ENCODE measurements at places on chromosomes 5 and 9. TPM values are rescaled to one million over a fixed set of nuclear protein-coding genes. Genes with fewer than 3 reads are reported as not detected.

GRCh38 chr5:170597872-170598271 lies 94.1 kb downstream of the KCNIP1 start:
- DNase-seq = no peak

GRCh38 chr5:131677115-131677514 lies 42.1 kb upstream of the RAPGEF6 start:
- DNase-seq = no peak

- peak; percentile 23 for DNase-seq
These were observed 299.4 kb downstream of the ZSWIM6 start for GRCh38 chr5:61631438-61631941.

DNA sequence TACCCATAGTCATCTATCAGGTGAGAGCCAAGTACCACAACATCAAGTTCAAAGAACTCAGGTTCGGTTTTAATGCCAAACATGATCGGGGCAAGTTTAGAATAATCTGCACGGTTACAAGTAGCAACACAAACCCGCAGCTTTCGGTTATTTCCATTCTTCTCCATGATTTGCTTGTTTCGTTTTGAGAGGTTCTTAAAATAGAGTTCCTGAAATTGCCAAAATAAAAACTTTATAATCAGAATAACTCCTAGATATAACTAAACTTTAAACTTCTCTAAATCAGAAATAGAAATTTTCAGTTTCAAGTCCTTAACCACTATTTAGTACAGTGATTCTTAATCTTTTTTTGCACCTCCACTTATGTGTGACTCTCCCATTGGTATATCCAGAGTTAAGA lies 9.1 kb downstream of the GNE start:
- DNase-seq = no peak

- DNase-seq = no peak
These were observed 245.9 kb upstream of the ADAMTSL1 start for GRCh38 chr9:18228101-18228500.

GRCh38 chr5:429453-430188 lies 13.4 kb upstream of the EXOC3 start:
- DNase-seq = no peak

The OR2K2 gene
- total RNA-seq = not detected

DNA sequence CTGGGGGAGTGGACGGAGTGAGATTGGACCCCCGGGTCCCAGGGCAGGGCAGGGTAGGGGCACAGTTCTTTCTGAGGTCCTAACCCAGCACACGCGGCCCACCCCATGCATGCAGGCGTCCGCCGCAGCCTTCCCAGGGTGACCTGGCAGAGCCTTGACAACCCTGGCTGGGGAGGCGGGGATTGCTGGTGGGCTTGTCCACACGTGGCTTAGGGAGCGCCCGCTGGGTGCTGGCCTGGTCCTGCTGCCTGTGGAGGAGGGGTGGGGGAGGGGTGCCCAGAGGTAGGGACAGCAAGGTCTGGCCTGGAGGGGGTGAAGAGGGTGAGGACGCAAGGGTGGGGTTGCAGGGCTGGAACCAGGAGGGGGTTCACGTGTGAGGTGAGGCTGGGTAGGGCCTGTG lies 6.0 kb downstream of the RXRA start:
- no peak for DNase-seq

The IFNA1 gene
- total RNA-seq = not detected

The BSPRY gene
- total RNA-seq = 0.25 TPM

GRCh38 chr5:1190837-1191239 lies 10.6 kb upstream of the SLC6A19 start:
- no peak for DNase-seq

DNA sequence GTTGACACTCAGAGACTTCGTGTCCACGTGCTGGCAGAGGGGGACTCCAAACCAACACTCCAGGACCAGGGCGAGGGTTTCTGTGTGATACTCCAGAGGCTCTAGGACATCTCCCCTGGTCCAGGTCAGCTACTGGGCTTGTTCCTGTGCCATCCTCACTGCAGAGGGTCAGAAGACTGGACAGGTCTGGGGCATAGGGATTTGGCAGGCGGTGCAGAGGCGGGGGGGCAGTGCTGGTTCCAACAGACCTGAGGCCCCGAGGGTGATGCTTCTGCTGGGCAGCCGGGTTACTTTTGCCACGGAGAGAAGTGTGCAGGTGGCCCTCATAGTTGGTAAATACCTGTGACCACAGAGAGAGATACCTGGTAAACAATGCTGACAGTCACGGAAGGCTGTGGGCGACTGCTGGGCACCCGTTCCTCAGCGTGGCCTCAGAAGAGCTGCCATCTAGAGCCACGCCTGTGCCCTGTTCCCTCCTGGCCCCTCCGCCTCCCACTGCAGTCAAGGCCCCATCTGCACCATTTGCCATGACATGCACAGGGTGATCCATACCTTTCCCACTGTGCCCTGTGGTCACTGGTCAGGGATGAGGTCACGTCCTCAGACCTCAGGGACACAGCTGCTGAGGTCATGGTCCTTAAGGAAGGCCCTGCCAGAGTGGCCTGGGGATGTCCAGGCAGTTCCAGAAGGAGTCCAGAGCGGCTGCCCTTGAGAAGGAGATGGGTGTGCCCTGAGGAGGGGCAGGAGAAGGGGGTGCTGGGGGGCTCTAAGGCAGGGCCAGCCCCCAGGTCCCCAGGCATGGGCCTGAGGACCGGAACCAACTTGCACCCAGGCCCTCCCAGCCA lies 30.0 kb downstream of the TRIP13 start:
- no peak for DNase-seq

DNA sequence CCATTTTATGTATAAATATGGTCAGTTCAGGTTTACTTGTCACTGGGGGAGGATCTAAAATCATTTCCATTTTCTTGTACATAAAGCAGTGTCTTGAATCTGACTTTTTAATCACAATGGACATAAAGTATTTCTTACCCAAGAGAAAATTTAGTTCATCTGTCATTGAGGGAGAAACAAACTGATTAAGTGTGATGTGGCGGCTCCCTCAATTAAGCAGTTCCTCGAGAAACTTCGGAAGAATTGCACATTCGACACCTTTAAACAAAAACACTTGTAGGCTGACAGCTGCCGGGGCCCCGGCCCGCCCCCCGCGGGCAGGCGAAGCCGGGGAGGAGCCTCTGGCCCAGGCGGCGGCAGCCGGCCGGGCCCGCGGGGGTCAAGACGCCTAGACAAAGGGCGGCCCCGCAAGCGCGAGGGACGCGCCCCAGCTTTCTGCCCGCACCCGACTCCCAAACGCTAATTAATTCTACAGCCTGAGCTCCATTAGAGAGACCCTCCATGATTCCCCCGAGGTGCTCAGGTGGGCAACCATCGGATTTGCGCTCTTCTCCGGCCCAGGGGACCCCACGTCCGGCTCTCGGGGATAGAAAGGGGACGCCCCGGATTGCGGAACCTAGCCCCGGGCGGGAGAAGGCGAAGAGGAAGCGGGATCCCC lies 750 bp downstream of the TRIM36 start:
- peak; percentile 83 for DNase-seq

DNA sequence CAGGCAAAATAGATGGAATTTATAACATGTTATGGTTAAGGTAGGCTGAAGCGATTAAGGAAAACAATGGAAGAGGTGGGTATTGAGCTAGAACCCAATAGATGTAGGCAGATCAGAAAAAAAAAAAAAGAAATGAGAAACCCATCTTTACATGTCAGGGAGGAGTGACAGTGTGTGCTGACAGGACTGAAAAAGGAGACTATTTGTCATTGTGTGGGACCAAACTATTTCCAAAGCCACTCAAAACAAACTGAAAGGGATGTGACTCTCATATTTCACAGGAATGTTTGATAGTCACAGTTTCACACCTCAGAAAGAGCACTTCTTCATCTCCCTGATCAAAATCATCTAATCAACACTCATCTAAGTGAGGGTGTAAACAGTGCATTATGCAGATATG lies 122.3 kb upstream of the KIF2A start:
- DNase-seq = no peak

The CD74 gene
- total RNA-seq = 9.8 TPM

The ANKRD34B gene
- total RNA-seq = 0.77 TPM

GRCh38 chr5:57494104-57495098 lies 11.8 kb upstream of the ACTBL2 start:
- DNase-seq = no peak

- DNase-seq = no peak
These were observed 4.1 kb downstream of the IRF1 start for GRCh38 chr5:132486318-132487094.

DNA sequence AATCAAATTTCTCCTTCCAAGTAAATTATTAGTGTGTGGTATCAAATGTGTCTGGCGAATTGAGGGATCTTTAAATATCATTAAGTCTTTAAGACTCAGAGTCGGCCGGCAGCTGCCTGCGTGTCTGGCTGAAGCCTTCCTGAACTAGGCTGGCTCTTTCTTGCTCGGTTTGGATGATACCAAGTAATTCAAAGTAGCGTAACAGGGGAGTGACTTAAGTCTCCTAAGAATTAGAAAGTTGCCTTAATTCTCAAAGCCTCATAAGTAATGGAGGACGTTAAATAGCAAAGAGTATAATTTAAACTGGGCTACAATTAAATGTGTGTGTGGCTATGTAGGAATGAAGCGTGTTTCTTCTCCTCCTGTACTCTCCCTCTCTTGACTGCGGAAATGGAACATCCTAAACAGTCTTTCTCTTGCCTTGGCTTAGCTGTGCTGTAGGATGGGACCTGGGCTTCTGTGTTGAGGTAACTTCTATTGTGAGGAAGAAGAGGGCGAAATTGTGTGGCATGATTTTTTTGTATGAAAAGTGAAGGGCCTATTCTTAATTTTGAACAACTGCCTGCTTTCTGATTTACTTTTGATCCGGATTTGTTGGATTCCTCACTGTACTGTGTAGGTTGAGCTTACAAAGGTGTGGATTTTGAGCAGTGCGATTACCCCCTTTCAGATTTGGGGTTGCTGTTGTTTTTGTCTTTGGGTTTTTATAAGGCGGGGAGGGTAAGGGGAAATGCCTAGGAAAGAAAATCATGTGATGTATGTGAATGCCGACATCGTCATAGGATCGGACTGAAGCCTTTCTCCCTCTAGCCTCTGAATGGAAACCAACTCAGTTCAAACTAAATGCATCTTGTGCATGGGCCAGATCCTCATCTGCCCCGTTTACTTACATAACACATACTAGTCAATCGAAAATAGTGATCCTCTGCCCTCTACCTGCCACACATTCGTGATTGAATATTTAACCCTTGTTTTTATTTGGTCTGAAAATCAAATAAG lies 29.9 kb downstream of the CPEB4 start:
- DNase-seq = peak; percentile 87

DNA sequence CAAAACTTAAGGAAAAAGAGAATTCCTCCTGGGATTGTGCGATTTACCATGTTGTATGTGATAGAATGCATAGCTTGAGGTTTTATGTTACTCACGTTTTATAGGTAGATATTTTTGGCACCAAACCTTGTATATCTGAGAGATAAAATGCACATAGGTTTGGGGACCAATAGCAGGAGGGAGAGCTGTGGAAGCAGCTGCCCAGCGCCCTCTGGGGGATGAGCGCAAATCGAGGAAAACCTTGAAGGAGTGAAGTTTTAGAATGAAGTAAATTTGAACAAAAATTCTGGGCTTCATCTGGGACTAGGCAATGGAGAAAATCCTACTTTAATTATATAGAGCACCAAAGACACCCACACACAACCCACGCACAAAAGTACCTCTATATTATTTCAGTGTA lies 197.0 kb downstream of the ADCY2 start:
- peak; percentile 39 for DNase-seq

DNA sequence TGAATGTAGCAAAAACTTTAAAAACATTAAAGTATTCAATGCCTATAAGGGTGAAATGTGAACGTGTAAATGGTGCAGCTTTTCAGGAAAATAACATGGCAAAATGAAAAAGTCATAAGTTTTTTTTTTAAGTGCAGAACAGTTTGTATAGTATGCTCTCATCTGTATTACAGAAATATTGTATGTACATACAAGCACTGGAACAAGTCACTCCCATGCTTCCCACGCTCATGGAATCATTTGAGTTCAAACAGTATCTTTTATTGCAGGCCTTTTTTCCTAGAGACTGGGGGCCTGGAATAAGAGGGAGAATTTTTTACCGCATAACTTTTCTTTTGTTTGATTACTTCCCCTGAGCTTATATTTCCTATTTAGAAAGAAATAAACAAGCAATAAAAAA lies 94.1 kb downstream of the SSBP2 start:
- no peak for DNase-seq

- no peak for DNase-seq
These were observed 32.5 kb upstream of the SCAMP1 start for GRCh38 chr5:78327761-78328510.

GRCh38 chr5:151213803-151214613 lies 9.9 kb downstream of the CCDC69 start:
- no peak for DNase-seq

The DNAI1 gene
- 0.52 TPM for total RNA-seq

DNA sequence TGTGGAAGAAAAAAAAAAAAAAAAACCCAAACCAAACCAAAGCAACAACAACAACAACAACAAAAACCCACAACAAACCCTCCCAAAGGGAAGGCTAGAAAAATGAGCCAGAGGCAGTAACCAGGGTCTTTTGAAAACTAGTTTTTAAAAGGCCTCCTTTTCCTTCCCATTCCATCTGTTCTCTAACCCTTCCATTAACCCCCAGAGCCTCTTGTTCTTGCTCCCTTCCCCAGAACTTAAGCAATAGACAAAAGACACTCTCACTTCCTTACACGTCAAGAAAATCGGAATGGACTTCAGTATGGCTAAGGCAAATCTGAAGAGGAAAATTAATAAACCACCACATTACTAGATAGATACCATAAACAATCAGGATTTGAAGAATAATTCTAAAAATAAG lies 292.8 kb downstream of the ARL15 start:
- peak; percentile 58 for DNase-seq

GRCh38 chr9:125462861-125463291 lies 201.2 kb downstream of the GAPVD1 start:
- DNase-seq = peak; percentile 91

The NFIB gene
- 0.40 TPM for total RNA-seq

The NR6A1 gene
- 302 TPM for total RNA-seq

The KCNMB1 gene
- not detected for total RNA-seq

DNA sequence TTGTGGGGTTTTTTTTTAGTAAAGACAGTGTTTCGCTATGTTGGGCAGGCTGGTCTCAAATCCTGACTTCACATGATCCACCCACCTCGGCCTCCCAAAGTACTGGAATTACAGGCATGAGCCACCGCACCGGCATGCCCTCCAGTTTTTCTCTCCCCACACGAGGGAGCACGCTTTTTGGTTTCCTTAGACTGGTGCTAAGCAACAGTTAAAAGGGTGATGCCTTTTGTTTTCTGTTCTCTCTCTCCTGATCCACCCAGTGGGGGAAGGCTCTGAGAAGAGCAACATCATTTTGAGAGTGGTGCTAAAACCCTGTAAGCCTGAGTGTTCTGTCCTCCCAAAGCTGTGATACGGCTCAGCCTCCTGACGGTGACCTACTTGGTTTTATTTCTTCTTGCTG lies 146.6 kb downstream of the MAN2A1 start:
- DNase-seq = peak; percentile 67

The TMEM232 gene
- total RNA-seq = 5.2 TPM

The SNAPC4 gene
- total RNA-seq = 16.5 TPM

- DNase-seq = peak; percentile 78
These were observed 26.6 kb upstream of the ABLIM3 start for GRCh38 chr5:149114403-149115312.

- no peak for DNase-seq
These were observed 135.1 kb downstream of the CSNK1G3 start for GRCh38 chr5:123647066-123647465.

The FCN1 gene
- total RNA-seq = not detected

All from neural progenitor cell (in vitro differentiated cells).